ENCODE measurements at places on chromosomes 4 and X.

GRCh38 chr4:87353592-87353991 is 30.9 kb upstream of the HSD17B13 start:
- peak; percentile 45 for DNase-seq

DNA sequence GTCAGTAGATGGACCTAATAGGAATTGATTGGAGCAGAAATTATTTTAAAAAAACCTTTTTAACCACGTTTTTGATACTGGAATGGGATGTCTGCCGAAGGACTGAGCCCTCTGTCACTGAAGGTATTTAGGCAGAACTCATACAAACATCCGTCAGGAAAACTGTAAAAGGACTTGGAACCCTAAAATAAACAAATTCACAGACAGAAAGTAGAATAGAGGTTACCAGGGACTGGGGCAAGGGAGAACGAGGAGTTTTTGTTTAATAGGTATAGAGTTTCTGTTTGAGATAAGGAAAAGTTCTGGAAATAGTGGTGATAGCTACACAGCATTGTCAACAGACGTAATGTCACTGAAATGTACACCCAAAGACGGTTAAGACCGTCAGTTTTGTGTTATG is 105.5 kb downstream of the BCOR start:
- no peak for DNase-seq

GRCh38 chrX:117973110-117973807 is 143.4 kb downstream of the KLHL13 start:
- no peak for DNase-seq

DNA sequence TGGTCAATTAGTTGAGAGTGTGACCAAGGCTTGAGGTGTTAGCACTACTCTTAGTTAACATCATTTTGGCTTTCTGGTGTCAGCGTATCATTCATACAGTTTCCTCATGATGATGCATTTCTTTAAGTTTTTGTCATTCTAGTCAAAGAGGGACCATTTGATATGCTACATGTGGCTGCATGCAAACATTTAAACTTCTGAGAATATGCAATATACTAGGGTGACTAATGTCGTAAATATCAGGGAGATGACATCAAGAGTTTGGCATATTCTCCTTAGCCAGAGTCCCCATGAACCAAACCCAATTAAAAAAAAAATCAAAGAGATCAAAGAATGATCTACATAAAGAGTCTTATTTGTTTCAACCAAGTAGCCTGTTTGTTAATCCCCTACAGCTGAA is 537.4 kb upstream of the PCDH7 start:
- DNase-seq, result no peak

- no peak for DNase-seq
Observed at GRCh38 chr4:155487210-155487609, 110.4 kb upstream of the MAP9 start.

DNA sequence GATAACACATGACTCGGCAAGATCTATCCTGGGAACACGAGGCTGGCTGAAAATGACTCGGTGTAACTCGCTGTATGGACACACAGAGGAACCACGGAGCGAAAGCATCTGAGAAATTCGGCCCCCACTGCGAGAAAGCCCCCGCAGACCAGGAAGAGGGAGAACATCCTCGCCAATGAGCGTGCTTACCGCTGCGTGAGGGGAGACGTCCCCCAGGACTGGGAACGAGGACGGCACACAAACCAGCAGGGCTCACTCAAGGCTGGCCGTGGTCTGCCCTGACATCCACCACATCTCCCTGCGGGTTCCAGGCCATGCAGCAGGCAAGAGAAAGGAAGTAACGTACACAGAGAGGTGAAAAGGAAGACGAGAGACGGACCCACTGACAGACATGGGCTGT is 17.6 kb upstream of the GTPBP6 start:
- no peak for DNase-seq

DNA sequence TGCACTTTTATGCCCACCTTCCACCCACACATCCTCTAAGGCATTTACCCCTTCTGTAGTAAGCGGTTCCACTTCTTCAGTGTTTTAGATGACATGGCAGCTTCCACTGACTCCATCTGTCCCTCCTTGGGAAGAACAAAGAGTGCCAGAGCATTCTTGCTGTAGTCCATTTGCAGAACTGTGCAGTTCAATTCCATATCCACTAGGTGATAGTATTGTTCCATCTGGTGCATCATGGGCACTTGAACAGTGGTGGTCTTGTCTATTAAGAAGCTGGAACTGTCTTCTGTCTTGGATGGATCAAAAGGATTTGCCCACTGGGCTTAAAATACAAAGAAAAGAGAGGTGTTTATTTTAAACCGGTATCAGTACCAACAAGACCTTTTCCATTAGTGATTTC is 3.5 kb downstream of the SERPINA7 start:
- DNase-seq, result no peak

GRCh38 chr4:68905939-68906779 is 45.4 kb downstream of the UGT2A3 start:
- DNase-seq, result no peak

GRCh38 chr4:89158884-89159503 is 47.7 kb downstream of the TIGD2 start:
- DNase-seq, result peak; percentile 12

- no peak for DNase-seq
Observed at GRCh38 chr4:86558258-86558657, 35.9 kb upstream of the PTPN13 start.

DNA sequence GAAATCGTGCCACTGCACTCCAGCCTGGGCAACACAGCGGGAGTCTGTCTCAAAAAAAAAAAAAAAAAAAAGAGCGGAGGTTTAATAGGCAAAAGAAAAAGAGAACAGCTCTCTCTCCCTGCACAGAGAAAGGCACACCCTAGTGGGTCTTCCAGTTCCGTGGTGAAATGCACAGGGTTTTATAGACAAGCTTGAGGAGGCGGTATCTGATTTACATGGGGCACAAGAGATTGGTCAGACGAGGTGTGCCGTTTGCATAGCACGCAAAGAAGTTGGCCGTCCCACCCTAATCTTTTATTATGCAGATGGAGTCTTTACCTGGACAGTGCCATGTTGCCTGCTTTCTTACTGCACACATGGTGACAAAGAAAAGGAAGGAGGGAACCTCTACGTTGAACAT is 33.5 kb upstream of the REST start:
- DNase-seq, result no peak

DNA sequence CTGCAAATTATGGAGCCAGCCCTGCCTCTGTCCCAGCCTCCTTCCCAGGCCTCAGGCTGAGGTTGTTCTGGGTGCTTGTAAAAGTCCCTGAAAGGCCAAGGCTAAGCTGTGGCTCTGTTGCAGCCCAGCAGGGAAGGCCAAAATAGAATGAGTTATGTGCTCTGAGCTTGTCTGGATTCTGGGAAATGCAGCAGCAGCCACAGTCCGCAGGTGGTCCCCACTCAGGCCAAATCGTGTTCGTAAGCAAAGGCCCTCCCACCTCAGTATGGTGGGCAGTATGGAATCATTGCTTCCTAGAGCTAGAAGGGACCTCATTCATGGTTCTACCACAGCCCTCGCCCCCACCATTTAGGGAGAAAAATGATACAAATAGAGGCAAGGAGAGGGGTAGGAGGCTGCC is 4.7 kb upstream of the TCEAL1 start:
- no peak for DNase-seq

DNA sequence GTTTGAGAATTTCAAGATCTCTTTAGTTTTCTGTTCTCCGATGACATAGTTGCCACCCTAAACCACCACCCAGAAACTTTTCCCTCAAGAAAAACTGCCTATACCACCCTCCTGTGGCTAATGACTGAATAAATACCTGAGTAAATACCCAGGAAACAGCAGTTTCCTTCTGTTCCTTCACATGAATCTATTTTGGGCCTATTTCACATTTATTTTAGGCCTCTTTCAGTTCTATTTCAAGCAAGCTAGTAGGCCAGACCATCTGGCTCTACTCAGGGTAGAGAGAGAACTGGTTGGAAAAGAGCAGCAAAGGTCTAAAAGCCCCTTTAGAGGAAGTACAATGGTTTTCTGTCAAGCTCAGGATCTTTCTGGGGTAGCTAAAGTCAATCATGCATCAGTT is 23.4 kb downstream of the ARHGEF9 start:
- DNase-seq, result no peak

- DNase-seq, result no peak
Observed at GRCh38 chr4:147788791-147789190, 56.9 kb downstream of the ARHGAP10 start.

GRCh38 chr4:150805183-150806025 is 209.7 kb downstream of the LRBA start:
- no peak for DNase-seq

GRCh38 chr4:186759990-186760389 is 36.3 kb upstream of the FAT1 start:
- DNase-seq, result no peak

GRCh38 chr4:128244379-128244778 is 43.2 kb downstream of the PGRMC2 start:
- DNase-seq, result no peak

GRCh38 chr4:145852256-145852839 is 86.3 kb downstream of the ZNF827 start:
- no peak for DNase-seq

DNA sequence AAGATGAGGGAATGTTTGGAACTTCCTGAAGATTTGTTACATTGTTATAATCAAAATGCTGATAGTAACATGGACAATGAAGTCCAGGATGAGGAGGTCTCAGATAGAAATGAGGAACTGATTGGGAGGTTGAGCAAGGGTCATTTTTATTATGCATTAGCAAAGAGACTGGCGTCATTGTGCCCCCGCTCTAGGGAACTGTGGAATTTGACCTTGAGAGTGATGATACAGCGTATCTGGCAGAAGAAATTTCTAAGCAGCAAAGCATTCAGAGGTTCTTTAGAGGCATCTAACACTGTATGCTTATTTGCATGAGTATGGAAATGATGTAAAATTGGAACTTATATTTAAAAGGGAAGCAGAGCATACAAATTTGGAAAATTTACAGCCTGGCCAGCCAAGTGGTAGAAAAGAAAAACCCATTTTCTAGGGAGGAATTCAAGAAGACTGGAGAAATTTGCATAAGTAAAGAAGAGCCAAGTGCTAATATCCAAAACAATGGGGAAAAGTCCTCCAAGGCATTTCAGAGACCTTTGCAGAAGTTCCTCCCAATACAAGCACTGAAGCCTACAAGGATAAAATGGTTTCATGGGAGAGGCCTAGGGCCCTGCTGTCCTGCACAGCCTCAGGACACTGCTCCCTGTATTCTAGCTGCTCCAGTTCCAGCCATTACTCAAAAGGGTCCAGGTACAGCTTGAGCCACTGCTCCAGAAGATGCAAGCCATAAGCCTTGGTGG is 483.0 kb upstream of the NDST4 start:
- no peak for DNase-seq

DNA sequence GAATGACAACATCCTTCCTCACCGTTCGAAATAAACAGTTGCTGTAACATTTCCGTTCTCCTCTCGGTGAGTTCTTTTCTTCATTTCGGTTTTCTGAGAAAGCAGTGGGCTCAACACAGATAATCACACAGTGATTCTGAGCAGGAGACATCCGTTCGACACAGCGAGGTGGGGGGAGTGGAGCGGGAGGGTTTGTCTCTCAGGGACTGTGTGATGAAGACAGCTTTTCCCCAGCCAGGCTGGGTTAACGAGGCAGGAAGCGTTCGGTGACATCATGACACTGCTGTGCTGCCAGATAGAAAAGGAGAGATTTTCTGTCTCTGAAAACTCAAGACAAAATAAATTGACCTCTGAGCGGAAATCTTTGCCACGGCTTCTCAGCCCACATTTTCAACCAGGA is 119.3 kb downstream of the CRLF2 start:
- no peak for DNase-seq

DNA sequence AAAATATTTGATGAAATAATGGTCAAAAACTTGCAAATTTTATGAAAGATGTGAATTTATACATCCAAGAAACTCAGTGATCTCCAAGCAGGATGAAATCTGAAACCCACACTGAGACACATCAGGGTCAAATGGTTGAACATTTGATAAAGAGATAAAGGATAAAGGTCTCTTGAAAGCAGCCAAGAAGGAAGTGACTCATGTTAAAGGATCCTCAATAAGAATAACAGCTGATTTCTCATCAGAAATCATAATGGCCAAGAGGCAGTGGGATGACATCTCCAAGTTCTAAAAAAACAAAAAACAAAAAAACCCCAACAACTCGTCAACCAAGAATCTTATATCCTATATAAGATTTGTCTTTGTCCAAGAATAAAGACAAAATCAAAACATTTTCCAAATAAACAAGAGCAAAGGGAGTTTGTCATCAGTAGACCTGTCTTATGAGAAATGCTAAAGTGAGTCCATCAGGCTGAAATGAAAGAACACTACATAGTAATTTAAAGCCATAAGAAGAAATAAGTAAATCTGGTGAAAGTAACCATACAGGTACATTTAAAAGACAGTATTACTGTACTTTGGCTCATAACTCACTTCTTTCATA is 121.7 kb downstream of the PDS5A start:
- DNase-seq, result peak; percentile 2

- no peak for DNase-seq
Observed at GRCh38 chr4:65566473-65566872, 103.8 kb downstream of the EPHA5 start.

DNA sequence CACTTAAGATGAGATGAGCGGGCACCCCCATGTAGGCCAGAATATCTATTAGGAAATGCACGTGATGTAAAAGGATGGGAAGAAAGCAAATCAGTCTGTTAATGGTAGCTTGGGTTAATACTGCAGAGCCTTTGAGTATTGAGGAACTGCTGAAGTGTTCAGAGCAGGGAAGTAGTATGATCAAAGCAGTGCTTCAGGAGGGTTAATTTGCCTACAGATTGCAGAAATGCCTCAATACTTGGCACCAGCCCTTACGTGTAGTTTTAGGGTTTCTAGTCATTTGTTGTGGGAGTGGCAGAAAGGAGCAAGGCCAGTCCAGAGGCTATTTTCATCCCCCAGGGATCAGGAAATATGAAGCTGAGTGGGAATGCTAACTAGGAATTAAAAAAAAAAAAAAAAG is 19.7 kb downstream of the ZFX start:
- no peak for DNase-seq

DNA sequence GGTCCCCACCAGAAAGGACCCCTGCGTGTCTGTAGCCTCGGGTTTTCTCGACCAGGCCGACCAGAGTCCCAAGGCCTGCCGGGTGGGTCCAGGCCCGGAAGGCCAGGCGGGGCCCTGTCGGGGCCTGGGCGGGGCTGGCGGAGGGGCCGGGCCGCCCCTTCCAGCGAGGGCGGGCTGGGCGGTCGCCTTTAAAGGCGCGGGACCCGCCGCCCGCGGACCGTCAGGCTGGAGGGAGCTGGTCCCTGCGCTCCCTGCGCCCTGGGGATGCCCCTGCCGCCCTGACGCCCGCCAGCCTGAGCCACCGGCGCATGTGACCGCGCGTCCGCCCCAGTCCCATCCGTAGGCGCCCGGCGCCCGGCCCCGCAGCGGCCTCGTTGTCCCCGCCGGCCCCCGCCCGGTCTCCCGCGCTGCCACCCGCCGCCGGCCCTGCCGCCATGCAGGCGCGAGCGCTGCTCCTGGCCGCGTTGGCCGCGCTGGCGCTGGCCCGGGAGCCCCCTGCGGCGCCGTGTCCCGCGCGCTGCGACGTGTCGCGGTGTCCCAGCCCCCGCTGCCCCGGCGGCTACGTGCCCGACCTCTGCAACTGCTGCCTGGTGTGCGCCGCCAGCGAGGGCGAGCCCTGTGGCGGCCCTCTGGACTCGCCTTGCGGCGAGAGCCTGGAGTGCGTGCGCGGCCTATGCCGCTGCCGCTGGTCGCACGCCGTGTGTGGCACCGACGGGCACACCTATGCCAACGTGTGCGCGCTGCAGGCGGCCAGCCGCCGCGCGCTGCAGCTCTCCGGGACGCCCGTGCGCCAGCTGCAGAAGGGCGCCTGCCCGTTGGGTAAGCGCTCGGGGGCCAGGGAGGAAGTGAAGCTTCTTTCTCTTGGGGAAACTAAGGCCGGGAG is at the start of gene HTRA3:
Gene HTRA3 (plus strand): TSS at position 220 of the 883 bp plus-strand sequence. CDS start 215 bp downstream, at position 435.
- peak; percentile 73 for DNase-seq

GRCh38 chr4:168679819-168680218 is 183.0 kb downstream of the PALLD start:
- peak; percentile 27 for DNase-seq

Measured in hepatic stellate cell (primary cell).